Thoracic aorta (tissue), 2 donors: ENCODE measurements at places on chromosomes 5 and 9. TPM values are rescaled to one million over a fixed set of nuclear protein-coding genes. Genes with fewer than 3 reads are reported as not detected.

DNA sequence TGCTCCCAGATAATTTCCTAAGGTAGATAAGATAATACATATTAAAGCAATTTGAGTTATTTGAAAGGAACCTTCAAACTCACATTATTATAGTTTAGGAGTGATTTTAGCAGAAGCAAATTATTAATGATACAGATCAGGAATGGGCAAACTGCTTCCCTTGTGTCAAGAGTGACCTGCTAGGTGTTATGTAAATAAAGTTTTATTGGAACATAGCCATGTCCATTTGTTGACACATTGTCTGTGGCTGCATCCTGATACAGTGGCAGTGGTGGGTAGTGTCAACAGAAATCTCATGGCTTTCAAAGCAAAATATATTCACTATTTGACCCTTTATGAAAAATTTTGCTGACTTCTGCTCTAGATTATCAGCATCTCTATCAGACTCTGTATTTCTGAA lies 11.4 kb upstream of the BASP1 start:
- DNase-seq, result no peak

GRCh38 chr5:83009408-83009807 lies 67.8 kb downstream of the TMEM167A start:
- no peak for DNase-seq

DNA sequence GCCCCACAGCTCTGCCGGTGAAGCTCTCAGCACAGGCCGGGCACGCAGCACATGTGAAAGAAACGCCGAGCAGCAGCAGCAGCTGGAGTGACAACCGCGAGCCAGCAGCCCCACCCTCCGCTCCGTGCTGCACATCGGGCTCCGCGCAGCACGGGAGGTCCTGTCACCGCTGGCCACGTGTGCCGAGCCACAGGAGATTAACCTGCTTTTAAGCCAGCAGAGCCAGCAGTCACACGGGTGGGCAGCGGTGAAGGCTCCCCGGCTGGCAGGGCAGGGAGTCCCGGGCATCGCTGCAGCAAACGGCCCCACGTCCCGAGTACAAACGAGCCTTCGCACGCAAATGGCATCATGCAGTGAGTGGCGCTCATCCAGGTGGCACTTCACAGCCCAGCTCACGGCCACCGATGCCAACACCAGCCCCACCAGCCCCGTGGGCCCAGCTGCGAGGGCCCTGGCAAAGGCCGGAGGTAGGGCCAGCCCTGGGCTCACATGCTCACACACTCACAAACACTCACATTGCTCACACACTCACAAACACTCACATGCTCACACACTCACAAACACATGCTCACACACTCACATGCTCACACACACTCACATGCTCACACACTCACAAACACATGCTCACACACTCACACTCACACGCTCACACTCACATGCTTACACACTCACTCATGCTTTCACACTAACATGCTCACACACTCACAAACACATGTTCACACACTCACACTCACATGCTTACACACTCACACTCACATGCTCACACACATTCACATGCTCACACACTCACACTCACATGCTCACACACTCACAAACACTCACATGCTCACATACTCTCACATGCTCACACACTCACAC lies 11.1 kb downstream of the CCDC187 start:
- DNase-seq, result no peak

DNA sequence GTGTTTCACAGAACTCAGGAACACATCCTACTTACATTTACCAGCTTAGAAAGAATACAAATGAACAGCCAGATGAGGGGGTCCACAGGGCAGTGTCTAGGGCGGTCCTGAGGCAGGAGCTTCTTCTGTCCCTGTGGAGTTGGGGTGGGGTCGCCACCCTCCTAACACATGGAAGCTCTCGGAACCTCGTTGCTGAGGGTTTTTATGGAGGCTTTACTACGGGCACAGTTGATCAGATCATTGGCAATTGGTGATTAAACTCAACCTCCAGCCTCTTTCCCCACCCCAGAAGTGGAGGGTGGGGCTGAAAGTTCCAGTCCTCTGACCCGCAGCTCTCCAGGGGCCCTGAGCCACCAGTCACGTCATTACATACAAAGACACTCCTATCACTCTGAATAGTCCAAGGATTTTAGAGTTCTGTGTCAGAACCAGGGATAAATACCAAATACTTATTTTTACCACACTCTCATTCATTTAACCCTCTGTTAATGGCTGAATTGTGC lies 156.9 kb downstream of the COL23A1 start:
- DNase-seq, result no peak

- DNase-seq, result no peak
These were observed 31.6 kb upstream of the DTWD2 start for GRCh38 chr5:119019949-119020348.

DNA sequence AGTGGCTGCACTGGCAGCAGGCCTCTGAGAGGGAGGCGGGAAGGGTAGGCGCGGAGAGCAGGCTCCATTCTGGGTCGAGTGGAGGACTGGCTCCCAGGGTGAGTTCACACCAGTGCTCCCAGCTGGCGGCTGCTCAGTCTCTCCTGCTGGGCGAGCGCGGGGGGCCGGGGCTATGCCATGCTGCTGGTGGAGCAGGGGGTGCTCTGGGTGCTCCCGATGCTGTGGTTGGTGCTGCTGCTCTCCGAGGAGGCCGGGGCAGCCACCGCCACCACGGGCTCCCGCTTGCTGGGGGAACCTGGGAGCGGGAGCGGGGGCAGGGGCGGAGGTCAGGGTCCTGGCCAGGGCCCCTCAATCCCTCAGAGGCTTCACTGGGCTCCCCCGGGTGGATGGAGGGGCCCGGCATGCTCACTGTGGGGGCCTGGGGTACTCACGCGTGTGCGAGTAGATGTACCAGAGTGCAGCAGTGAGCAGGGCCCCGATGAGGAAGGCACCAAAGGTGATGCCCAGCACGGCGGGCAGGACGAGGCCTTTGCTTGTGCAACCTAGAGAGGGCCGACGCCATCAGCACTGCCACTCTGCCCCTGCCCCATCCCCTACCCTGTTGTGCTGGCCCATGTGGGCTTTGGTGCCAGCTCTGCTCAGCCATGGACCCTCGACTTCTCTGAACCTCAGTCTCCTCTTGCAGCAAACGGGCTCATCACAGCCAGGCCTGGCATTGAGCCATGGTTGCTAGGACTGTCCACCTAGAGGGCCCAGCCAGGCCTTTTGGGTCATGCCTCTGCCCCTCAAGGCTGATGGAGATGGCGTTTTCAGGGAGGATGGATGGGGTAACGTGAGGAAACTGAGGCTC lies 13.1 kb downstream of the FPGS start:
- DNase-seq, result no peak

DNA sequence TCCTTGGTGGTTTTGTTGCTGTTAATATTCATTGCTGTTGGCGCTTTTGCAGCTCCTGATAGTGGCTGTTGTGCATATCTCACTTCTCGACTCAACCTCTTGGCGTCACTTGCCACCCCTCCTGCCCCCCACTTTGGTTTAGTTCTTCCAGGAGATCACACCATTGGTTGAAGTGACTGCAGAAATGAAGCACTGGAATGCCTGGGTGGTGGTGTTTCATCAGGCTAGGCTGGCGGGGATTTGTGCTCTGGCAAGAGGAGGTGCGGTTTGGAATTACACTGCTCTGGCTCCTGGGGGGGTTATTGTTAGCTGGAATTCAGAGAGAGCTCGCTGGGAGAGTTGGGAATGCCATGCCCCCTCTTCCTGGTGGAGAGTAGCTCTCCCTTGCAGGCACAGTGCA lies 11.5 kb downstream of the PRRC2B start:
- no peak for DNase-seq

DNA sequence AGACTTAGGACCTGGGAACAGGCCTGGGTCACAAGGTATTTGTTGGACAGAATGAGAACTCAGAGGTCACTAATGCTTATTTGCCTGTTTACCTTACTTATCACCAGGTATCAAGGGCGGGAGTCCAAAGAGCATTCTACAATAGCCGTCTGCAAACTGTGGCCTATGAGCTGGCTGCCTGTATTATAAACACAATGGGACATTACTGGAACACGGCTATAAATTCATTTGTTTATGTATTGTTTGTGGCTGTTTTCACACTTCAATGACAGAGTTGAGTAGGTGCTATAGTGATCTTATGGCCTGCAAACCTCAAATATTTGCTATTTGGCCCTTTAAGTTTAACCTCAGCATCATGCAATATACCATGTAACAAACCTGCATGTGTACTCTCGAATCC lies 76.6 kb upstream of the ASTN2 start:
- DNase-seq, result no peak

- DNase-seq, result no peak
These were observed 35.9 kb downstream of the ZNF618 start for GRCh38 chr9:113911850-113912557.

DNA sequence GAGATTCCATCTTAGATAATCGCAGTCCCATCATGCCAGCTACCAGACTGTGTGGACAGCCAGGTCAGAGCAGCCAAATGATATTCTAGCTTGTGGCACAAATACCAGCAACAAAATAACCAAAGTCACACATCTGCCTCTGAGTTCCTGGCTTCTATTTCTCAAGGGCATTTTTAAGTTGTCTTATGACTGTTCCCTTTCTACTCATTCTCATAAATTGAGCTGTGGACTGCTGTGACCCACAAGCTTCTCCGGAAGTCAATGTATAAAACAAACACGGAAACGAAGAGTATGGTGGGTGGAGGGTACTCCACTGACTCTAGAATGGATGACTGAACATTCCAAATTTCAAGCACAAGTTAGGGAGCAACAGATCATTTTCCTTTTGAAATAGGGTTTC lies 43.9 kb downstream of the PDCD1LG2 start:
- DNase-seq, result no peak

GRCh38 chr5:38059876-38060275 lies 198.5 kb upstream of the EGFLAM start:
- DNase-seq, result no peak

- DNase-seq, result no peak
These were observed 166.1 kb downstream of the HACD4 start for GRCh38 chr9:20865347-20865746.

- DNase-seq, result no peak
These were observed 26.6 kb downstream of the ENHO start for GRCh38 chr9:34496149-34496712.

- DNase-seq, result no peak
These were observed 116.0 kb upstream of the RANBP3L start for GRCh38 chr5:36417668-36418067.

DNA sequence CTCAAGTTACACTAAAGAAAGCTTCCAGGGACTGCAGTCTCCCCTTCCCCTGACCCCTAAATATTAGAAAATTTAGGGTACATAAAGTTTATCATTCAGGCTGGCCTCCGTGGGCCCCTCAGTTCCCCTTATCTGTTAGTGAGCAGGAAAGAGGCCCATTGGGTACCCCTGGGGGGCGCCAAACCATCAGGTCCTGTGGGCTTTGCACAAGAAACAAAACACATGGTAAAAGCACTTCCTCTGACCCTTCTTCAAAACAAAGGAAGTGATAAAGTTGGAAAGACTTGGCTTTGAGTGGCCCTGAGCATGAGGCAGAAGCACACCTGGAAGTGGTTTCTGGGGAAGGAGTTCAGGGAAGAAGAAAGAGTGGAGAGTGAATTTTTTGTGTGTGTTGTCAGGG lies 213.0 kb downstream of the SMARCA2 start:
- no peak for DNase-seq

DNA sequence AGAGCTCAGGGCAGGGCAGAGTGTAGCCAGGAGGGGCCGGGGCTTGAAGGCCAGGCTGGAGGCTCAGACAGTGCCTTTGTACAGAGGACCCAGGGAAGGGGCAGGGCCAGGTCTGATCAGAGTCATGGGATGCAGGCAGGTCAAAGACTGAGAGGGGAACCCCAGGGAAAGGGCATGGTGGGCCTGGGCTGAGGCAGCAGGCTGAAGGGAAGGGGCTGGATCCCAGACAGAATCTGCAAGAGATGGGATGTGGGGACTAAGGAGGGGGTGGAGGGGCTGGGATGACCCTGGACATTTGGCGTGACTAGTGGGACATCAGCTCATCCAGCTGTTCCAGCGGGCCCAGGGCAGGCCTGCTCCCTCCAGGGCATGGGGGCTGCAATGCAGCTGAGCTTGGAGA lies 15.5 kb upstream of the MRNIP start:
- no peak for DNase-seq

DNA sequence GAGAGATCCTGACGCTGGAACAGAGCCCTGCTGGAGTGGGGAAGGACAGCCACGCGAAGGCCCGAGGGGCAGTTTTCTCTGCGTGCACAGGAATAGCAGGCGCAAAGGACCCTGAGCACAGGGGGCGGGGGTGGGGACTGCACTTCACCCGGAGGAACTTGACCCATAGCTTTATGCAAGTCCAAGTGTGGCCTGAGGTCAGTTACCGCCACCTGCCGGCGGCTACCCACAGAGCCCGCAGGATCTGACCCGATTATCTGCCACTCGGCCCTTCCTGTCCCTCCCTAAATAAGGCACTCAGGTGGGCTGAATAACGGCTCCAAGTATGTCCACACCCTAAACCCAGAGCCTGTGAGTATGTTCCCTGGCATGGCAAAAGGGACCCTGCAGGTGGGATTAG lies 65.4 kb upstream of the FCN1 start:
- no peak for DNase-seq

DNA sequence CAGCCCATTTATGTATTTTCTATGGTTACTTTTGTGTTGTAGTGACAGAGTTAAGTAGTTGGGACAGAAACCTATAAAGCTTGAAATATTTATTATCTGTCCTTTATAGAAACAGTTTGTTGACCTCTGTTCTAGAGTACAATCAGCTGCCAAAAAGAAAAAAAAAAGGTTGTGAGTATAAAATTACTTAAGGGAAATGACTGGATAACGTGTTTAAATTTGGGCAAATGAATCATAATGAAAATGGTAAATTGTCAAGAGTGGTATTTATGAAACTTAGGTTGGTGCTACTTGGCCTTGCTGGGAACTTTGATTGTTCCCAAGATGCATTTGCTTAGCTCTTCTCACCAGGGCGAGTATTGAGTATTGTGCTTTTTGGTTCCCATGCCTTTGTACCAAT lies 70.2 kb upstream of the IL6ST start:
- DNase-seq, result no peak

GRCh38 chr5:125199968-125200865 lies 453.8 kb upstream of the ZNF608 start:
- no peak for DNase-seq

- DNase-seq, result no peak
These were observed 72.5 kb upstream of the DAPK1 start for GRCh38 chr9:87425202-87425601.

DNA sequence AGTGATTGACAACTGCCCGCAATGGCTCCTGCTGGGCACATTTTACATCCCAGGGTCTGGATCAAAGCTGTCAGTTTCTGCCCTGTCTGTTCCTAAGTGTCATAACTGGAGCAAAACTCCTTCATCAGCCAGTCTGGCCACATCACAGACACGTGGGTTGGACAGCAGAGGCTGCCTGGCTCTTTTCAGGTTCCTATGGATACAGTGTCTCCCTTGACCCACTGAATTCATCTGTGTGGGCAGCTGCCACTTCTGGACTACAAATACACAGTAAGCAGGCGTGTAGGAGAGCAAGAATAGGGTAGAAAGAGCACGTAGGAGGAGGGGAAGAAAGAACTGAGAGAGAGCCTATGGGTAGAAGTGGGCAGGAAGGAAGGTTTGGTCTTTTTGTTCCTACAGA lies 238.0 kb downstream of the ENC1 start:
- DNase-seq, result no peak

- no peak for DNase-seq
These were observed 163.7 kb upstream of the GAS1 start for GRCh38 chr9:87111010-87111409.

GRCh38 chr9:107226421-107226820 lies 56.7 kb upstream of the RAD23B start:
- DNase-seq, result no peak

- no peak for DNase-seq
These were observed 3.6 kb downstream of the MACROH2A1 start for GRCh38 chr5:135395451-135395850.

KCNIP1 gene
- total RNA-seq, result not detected

FOXE1 gene
- total RNA-seq, result 0.21 TPM

ITGA2 gene
- total RNA-seq, result 4.9 TPM

ZNG1C gene
- 35.7 TPM for total RNA-seq

ARHGAP26 gene
- total RNA-seq, result 27.5 TPM
